Renal cortical epithelial cell (primary cell): ENCODE measurements at places on chromosomes 5 and 9.

GRCh38 chr9:111916234-111916645 lies 19.6 kb downstream of the UGCG start:
- no peak for DNase-seq

- DNase-seq, result peak; percentile 14
Measured at GRCh38 chr5:343461-344401, 22.2 kb downstream of the AHRR start.

- no peak for DNase-seq
Measured at GRCh38 chr5:122413722-122414121, 101.7 kb downstream of the SNCAIP start.

DNA sequence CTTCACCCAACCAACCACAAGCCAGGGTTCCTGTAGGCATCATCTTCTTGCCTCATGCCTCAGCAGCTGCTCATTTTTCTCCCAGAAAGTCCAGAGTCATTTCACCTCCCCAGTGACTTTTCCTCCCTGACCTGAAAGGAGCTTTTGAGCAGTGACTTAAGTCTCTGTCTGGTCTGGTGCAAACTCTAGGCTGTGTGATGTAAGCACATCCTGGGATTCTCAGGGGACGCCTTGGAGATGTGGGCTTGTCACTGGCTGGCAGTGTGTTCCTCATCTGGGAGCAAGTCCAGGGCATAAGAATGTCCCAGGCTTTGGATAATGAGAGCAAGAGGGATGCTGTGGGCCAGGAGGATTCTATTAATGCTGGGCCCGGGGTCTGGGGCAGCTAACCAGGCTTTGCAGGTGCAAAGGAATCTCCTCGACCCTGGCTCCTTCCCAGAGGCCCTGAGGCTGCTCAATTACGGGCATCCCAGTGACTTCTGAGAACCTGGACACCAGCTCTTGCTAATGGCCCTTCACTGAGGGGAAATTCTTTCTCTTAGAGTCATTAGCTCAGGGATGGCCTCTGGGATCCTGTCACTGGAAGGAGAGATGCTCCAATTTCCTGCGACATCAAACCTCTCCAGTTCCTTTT lies 211.0 kb upstream of the PANK3 start:
- DNase-seq, result no peak

DNA sequence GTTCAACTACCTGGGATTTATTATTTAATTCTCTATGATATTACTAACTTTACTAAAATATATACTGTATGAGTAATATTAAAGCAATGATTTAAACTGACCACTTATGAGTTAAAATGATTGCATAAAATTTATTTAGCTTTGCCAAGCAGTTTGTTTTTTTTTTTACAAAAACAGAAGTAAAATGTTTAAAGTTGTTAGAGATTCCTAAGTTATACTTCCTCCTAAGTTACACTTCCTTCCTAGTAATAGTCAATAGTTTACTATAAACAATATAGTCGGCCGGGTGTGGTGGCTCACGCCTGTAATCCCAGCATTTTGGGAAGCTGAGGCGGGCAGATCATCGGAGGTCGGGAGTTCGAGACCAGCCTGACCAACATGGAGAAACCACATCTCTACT lies 23.7 kb upstream of the LRRC19 start:
- no peak for DNase-seq

- no peak for DNase-seq
Measured at GRCh38 chr5:181008136-181008535, 19.5 kb downstream of the BTNL3 start.

- no peak for DNase-seq
Measured at GRCh38 chr9:89920131-89920530, 315.3 kb downstream of the GADD45G start.

DNA sequence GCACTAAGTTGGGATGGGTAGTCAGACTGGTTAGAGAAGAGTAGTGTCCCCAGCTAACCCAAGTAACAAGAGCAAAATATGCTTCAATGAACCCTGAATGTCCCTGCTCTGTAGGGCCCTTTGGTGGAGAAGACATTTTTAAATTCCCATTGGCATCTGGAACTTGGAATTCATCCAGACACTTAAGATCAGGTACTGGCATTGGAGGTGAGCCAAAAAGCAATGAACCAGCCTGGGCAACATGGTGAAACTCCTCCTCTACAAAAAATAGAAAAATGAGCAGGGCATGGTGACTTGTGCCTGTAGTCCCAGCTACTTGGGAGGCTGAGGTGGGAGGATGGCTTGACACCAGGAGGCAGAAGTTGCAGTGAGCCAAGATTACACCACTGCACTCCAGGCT lies 58.9 kb upstream of the ZNF618 start:
- DNase-seq, result peak; percentile 54

DNA sequence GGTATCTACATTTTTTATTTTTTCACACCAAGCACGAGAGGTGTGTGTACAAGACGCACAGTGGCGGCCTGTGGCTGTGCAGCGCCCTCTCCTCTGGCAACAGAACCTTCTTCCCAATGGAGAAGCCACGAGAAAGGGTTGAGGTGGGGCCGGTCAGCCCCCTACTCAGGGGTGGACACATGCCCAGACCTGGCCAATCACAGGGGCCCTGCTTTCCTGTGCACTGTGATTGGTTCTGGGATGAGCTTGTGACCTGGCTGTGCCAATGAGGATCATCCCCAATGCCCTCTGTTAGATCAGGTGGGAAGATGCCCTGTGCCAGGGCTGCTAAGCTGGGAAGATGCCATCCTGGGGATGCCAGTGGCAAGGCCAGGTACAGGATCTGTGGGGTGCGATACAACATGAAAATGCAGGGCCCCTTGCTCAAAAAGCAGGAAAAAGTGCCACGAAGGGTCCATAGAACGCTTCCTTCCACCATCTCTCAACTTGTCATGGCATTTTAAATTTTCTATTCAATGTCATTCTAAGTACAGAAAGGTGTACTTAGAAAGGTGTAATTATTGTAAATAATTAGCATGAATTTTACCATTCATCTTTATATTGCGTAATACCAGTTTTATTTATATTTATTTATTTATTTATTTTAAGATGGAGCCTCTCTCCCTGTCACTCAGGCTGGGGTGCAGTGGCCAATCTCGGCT lies 15.4 kb downstream of the IER5L start:
- DNase-seq, result no peak

GRCh38 chr9:138073408-138073807 lies 195.8 kb downstream of the CACNA1B start:
- DNase-seq, result no peak

DNA sequence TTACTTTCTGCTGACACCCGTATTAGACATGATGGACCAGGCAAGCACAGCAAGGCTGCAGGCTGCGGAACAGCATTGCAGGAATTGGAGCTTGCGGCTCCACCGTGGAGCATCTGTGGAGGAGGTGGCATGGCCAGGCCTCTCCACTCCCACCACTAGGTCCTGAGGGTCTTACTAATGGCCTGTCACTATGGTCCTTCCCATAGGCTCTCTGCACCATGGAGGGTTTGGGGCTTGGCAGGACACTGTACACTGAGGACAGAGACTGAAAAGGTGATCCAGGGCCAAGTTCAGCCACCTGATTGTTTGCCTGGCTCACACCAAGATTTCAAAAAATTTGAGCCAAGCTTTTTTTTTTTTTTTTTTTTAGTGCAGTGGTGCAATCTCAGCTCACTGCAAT lies 14.3 kb upstream of the ZBTB43 start:
- DNase-seq, result no peak

- no peak for DNase-seq
Measured at GRCh38 chr9:75116306-75116705, 28.0 kb downstream of the OSTF1 start.

GRCh38 chr5:177601577-177602457 lies 1.9 kb downstream of the B4GALT7 start:
- DNase-seq, result no peak

DNA sequence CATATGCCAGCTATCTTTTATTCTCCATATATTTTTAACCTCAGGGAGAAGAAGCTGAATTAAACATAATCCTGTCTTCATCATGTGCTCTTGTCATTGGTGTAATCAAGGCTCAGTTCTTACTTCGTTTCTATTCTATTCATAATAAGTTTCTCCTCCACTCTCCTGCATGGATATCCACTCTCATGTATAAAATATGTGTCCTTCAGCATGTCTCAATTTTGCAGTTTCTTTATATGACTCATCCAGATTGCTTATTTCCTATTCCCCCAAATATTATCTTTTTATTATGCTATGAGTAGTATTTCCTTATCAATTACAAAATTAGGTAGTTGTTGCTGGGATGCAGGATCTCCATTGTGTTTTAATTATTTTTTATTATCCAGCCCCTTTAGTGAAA lies 643.7 kb upstream of the ACO1 start:
- no peak for DNase-seq

DNA sequence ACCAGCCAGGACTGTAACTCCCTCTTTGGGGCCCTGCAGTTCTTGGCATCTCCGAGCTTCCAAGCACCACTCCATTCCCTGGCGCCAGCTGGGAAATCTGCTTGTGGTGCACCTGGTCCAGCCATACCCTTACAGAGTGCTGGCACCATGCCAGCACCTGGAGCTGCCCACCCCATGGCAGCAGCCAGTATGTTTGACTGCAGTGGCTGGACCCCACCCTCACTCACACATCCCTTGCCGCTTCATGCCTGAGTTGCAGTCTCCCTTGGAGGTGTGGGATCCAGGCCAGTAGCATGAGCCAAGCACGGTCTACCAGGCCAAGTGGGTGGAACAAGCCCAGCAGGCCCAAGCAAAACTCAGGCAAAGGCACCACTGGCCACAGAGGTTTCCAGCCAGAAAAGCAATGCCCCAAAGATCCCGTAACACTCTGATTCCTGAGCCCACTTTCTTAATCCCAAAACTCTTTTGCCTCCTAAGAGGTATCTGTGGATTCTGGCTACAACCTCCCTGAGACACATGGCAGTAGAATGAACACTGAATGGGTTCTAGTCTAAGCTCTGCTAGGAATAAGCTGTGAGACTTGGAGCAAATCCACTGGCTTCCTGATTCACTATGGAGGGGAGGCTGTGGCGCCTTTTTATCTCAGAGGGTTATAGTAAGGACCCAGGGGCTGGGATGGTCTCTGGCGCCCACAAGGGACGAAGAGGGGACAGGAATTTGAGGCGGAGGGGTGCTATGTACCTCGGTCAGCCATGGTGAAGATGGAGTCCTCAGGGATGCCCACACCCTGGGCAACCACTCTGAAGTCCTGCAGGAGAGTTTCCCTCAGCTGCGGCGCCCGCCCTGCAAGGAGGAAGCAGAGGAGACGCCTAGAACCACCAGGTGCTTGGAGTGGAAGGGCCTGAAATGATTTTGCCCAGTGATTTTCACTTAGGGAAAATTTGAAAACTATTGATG lies 5.6 kb downstream of the AMBP start:
- peak; percentile 32 for DNase-seq

DNA sequence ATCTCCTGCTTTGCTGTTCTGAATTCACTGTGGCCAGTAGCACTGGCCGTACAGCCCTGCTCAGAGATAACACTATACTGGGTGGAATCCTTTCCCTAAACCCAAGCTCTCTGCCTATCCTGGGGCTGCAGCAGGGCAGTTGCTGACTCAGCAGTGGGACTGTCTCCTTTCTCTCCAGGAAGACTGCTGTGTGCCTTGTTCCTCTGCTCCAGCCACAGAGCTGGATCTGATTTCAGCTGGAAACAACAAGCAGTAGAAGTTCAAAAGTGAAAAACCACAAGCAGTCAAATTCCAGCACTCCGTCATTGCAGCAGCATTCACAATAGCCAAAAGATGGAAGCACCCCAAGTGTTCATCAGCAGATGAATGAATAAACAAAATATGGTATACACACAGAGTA lies 105.0 kb downstream of the FBXL7 start:
- no peak for DNase-seq

DNA sequence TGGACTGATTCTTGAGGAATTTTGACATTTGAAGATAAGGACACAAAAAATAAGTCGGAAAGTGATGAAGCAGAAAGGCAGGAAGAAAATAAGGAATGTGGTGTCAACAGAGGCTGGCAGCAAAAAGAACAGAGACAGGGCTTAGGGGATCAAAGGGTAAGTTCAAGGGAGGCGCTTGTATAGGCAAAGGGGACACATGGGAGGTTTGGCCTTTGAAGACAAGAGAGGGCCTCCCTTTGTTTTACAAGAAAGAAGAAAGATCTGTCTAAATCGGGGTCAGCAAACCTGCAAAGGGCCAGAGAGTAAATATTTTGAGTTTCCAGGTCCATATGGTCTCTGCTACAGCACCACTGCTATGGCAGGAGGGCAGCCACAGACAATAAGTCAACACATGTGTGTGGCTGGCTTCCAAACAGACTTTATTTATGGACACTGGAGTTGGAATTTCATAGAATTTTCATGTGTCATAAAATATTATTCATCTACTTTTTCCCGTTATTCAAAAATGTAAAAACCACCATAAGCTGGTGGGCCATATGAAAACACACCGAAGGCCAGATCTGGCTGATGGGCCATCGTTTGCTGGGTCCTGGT lies 112.0 kb upstream of the FBXL7 start:
- no peak for DNase-seq

DNA sequence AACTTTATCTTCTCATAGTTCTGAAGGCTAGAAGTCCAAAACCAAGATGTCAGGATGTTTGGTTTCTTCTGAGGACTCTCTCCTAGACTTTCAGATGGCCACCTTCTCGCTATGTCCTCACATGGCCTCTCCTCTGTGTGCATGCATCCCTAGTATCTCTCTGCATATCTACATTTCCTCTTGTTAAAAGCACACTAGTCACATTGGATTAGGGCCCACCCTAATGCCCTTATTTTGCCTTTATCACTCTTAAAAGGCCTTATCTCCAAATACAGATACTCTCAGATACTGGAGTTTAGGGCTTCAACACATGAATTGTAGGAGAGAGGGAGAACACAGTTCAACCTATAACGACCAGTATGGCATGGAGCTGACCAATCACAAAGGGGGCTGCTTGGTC lies 151.7 kb downstream of the PRELID2 start:
- no peak for DNase-seq

GRCh38 chr5:23089286-23089685 lies 236.1 kb upstream of the CDH12 start:
- DNase-seq, result no peak

DNA sequence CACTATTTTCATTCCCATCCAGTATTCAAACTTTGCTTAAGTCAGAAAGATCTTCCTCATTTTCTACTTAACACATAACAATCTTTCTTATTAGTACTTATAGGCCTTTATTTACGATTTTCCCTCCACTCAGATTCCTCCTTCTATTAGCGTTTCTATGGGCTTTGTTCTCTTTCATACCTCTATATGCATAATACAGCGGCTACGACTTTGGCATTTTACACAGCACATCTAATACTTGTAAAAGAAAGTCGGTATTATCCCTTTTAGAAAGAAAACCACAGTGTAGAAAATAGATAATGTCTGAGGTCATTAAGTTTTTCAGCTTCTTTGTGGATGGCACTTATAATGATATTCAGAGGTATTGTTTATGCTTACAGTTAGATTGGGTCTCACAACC lies 8.4 kb downstream of the RBM18 start:
- no peak for DNase-seq

DNA sequence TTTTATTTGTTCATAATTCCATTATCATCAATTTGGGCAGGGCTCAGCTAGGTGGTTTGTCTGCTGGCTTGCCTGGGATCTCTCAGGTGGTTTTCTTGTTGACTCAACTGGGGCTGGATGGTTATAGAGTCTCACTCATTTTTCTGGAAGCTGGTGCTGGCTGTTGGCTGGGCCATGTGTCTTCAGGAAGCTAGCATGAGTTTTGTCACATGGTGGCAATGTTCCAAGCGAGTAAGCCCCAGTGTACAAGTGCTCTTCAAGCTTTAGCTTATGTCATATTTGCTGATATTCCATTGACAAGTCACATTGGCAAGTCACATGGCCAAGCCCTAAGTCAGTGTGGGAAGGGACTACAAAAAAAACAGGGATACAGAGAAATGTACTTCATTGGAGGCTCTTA lies 2.3 kb upstream of the RASEF start:
- DNase-seq, result no peak

- DNase-seq, result no peak
Measured at GRCh38 chr5:7955476-7955875, 86.5 kb downstream of the MTRR start.
